ENCODE measurements at places on chromosomes 13 and 19.
A peak's percentile ranks its signal among the peaks of the same experiment; 100 is the strongest.

DNA sequence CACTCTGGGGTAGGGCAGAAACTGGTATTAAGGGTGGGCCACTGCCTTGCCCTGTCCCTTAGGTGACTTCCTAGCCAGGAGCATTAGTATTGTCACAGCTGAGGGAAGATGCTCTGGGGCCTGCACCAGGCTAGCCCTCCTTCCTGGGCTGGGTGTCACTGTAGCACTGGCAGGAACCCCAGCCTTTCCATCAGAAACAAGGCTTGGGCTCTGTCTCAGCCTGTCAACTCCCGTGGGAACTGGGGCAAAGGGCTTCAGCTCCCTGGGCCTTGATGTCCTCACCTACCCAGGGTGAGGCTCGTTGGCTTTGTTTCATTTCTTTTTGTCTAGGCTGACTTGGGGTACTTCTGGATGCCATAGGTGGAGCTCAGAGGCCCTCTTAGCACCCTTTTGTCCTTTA lies 18.0 kb downstream of the PAF1 start:
- no peak for DNase-seq

GRCh38 chr19:41355802-41356201 lies 2.1 kb upstream of the TGFB1 start:
- DNase-seq: no peak

DNA sequence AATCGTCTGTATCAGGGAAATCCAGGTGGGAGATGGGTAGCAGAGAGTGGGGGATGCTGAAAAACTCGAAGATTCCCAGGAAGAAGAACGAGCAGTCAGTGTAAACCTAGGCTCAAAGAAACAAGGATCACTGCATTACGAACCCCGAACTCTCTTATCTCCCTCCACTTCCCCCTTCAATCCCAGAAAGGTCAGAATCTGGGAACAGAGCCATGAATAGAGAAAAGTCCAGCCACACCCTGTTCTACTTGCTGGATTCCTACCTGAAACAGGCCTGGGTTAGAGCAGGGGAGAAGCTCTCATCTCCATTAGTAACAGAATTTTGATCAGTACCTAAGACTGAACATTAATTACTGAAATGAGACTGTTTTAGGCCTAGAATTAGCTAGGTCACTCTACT lies 24.4 kb downstream of the EPSTI1 start:
- no peak for DNase-seq

DNA sequence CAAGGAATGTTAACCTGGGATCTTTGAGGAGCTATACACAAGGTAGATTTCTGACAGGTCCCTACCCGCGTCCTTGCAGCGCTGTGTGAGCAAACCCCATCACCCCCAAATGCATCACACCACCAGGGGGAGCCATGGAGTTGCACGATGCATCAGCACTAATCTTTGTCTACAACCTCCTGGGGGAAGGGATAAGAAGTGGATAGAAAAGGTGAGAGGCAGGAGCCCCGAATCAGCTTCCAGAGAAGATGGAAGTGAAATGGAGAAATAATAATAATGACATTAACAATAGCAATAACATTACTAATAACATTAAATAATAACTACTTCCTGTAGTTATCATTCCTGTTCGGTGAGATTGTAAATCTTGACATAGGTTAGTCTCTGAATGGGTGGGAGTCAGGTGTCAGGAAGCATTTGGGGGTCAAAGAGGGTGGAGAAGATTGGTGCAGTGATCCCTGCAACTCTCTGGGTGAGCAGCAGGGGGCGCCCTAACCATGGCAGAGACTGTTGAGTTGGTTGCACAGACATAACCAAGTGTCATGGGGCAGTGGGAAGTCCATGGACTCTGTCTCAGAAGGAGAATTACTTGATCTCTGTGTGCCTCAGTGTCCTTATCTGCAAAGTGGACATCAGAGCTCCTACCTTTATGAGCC lies 16.5 kb downstream of the SIGLEC7 start:
- peak; percentile 57 for DNase-seq

- no peak for DNase-seq
These were observed 1151.2 kb downstream of the PCDH17 start for GRCh38 chr13:58782736-58783135.

DNA sequence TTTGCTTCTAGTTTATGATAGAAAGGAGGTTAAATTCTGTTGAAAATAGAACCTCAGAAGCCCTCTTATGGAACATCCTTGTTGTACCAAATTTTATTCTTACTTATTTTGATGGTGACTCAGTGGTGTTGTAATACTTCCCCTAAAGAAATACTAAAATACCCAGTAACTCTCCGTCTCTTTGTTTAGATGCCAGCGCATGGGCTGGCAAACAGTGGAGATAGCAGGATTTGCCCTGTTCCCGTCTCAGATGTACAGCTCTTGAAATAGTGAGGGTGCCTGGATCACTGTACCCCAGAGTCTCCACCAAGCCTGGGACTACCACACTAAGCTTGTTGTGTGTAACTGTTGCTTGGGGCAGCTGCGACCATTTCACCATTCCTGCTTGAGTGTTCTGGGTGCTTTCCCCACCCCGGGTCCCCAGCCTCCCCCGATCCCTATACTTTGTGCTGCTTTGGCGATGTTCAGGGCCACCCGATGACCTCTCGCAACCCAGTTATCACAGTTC lies 67.0 kb upstream of the TEX29 start:
- DNase-seq: no peak

DNA sequence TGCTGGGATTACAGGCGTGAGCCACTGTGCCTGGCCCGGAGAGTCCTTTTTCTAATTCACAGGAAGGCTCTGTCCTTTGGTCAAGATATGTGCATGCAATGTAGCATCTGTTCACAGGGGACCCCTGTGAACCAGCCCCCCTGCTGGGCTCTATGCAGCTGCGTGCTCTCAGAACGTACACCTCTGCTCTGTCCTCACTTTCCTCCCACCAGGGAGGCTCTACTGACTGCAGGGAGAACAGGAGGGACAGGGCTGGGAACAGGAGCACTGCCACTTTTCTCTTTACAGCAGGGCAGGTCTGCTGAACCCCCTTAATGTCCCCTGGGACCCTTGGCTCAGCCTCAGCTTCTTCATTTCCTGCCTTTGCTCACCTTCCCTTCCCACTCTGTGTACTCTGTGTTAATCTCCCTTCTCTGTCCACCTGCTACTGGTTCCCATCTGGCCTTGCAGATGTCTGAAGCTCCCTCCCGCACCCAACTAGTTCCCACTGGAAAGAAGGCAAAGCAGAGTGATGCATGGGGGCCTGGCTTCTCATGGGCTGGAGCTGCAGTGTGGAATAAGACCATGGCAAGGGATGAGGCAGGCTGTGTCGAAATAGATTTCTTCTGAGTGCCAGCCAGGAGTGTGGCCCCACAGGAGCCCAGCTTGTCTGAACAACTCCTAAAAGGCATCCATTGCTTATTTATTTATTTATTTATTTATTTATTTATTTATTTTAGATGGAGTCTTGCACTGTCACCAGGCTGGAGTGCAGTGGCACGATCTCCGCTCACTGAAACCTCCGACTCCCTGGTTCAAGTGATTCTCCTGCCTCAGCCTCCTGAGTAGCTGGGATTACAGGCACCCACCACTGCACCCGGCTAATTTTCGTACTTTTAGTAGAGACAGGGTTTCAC lies 7.2 kb downstream of the ADGRE2 start:
- DNase-seq: peak; percentile 45

DNA sequence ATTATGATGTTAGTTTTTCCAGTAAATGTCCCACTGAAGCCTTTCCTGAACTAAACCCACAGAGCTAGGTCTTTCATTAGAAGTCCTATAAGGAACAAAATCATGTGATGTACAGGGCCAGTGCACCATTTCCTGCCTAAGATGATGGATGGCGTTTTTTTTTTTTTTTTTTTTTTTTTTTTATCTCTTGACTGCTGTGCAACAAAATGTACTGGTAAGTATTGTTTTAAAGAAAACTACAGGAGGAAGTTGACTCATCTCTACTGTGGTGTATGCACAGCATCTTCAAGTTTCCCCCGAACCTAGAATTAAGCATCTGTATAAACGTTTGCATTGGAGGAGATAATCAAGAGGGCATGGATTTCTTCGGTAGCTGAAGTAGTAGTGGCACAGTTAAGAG lies 197.5 kb downstream of the NBEA start:
- no peak for DNase-seq

DNA sequence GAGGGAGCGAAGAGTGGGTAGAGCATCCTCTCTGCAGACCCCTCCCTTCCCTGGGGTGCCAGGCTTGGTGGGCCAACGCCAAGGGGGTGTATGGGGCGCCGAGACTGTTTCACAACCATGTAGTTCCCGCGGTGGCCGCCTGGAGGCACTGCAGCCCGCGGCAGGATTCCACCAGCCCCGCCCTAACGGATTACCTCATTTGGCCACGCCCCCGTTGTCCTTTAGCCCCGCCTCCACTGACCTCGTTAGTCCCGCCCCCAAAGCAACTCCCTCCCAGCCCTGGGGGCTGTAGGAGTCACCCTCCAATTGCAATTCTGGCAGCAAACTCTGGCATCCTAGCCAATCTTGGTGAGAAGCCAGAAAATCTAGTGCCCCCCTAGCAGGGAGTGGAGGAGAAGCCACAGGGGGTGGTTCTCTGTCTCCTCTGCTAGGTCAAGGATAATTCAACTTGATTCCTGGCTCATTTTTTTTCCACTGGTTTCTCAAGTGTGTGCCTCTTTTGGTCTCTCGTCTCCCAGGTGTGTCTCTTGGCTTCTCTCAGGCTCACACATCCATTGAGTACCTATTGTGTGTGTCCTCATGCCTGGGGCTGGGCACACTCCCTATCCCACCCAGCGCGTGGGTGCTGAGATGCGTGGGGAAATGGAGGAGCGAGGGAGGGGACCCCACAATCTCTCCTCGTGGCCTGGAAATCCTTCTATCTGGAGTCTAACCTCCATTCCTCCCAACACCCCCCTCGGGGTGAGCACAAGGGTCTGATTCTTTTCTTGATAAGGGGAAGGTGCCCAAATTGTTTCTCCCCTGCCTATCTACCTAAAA lies 2.0 kb downstream of the OLFM2 start:
- peak; percentile 88 for DNase-seq

- no peak for DNase-seq
These were observed 38.6 kb downstream of the LYL1 start for GRCh38 chr19:13064092-13064489.

DNA sequence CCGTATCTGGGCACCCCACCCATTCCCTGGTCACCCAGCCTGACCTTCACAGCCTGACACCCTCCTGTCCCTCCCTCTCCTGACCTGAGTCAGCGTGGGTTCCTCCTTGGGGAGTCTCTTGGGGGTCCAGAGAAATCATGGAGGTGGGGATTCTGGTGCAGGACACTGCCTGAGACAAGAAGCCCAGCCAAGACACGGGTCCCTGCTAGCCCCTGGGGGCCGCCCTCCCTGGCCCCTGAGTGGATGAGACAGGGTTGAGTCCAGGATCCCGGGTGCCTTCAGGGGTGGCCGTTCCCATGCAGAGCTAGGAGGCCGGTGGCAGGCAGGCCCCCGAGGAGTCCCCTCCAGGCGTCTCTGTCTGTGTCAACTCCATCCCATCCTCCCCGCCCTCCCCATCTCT lies 1.6 kb downstream of the MAP2K7 start:
- no peak for DNase-seq
